ENCODE measurements at places on chromosomes 7 and 10. TPM values are rescaled to one million over a fixed set of nuclear protein-coding genes. Genes with fewer than 3 reads are reported as not detected.

DNA sequence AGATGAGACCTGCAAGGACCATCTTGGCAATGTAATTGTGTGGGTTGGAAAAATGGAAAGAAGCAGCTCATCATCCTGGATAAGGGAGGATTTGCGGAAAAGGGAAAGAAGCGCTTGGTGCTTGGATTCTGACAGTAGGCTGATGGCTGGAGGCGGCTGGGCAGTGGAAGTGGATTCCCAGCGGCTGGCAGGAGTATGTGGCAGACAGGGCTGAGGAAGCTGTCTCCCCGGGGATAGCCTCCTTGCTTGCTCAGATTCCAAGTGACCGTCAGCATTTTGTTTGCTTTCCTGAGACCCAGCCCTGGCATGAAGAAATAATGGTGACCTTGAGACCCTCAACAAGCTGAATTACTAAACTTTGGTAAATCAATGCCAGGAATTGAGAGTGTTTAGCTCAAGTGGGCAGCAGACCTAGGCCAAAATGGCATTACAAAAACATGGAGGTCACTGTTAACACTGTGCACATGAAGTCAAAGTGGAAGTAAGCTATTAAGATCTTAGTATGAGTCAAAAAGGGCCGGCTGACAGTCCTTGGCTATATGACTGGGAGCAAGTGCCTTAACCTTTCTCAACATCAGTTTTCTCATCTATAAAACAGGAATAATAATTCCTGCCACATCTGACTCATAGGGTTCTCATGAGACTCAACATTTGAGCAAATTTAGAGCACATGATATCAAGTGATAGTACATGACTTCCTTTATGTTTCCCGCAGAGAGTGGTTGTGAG is 21.3 kb downstream of the SLC25A28 start:
- DNase-seq: no peak

- peak; percentile 82 for DNase-seq
These were observed 17.6 kb upstream of the EXOC6 start for GRCh38 chr10:92830478-92831389.

DNA sequence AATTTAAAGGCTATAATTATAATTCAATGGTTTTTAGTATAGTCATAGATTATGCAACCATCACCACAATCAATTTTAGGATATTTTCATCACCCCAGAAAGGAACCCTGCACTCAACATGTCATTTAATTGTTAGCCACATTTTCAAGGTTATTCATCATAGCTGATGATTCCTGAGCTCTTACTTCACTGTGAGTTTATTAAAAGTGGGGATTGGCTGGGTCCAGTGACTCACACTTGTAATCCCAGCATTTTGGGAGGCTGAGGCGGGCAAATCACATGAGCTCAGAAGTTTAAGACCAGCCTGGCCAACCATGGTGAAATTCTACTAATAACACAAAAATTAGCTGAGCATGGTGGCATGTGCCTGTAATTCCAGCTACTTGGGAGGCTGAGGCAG is 787 bp downstream of the CCL26 start:
- no peak for DNase-seq

DNA sequence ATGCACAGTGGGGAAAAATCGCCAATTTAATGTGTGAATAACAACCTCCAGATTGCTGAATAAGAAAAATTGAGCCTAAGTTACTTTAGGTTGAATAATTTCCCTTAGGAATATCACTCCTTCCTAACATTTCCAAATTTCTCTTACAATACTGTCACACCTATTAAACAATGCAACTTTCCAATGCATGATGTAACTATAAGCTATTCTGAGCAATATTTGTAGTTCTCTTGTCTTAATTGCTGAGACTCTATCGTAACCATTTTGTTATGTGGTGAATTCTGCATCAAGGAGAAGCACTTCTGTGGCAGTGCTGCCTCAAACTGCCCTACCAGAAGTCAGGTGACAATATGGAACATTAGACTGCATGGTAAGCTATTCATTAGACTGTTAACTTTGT is 386.7 kb upstream of the LRRN3 start:
- DNase-seq: no peak

GRCh38 chr7:158237672-158238335 is 349.8 kb downstream of the PTPRN2 start:
- DNase-seq: no peak

GRCh38 chr10:125768219-125768855 is 7.3 kb downstream of the MMP21 start:
- peak; percentile 19 for DNase-seq

GRCh38 chr7:148204639-148205304 is 385.8 kb upstream of the C7orf33 start:
- DNase-seq: no peak

- DNase-seq: no peak
These were observed 82.9 kb downstream of the GRID1 start for GRCh38 chr10:86283466-86284287.

The ZNF212 gene
- total RNA-seq: 3.7 TPM

The LBX1 gene
- not detected for total RNA-seq

The LOXL4 gene
- total RNA-seq: 0.68 TPM

Measured in dermis blood vessel endothelial cell (primary cell).